ENCODE measurements at places on chromosomes 3 and 15.
A peak's percentile ranks its signal among the peaks of the same experiment; 100 is the strongest.

GRCh38 chr3:134792700-134793099, 2.4 kb upstream of the EPHB1 start:
- no peak for DNase-seq

- no peak for DNase-seq
Measured at GRCh38 chr15:22811640-22812039, 25.2 kb downstream of the NIPA1 start.

DNA sequence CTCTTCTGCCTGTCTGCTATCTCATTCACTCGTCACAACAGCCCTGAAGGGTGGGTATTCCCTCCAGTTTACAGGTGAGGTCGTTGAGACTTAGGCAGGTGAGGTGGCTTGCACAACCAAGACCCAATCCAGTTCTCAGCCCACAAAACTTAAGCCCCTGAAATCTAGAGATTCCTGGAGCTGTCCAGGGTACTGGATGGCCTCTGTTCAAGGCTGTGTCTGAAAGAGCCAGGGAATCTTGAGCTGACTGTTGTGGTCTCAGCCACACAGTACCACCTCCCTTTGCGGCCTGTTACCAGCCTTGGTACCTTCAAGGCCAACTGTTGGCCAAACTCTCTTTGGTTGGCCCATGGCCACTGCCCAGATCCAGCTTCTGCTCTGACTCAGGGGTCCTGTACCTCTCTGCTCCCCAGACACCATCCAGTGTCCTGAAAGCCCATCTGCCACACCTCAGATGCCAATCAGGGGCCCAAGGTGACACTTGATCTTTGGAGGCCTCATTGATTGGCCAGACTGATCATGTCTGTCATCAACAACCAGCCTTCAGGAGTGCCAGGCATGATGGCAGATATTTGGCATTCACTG, 10.9 kb upstream of the FAM107A start:
- DNase-seq, result peak; percentile 32

GRCh38 chr15:31925541-31925940, 104.8 kb upstream of the CHRNA7 start:
- DNase-seq, result no peak

GRCh38 chr3:184532940-184533732, 28.4 kb upstream of the EPHB3 start:
- no peak for DNase-seq

DNA sequence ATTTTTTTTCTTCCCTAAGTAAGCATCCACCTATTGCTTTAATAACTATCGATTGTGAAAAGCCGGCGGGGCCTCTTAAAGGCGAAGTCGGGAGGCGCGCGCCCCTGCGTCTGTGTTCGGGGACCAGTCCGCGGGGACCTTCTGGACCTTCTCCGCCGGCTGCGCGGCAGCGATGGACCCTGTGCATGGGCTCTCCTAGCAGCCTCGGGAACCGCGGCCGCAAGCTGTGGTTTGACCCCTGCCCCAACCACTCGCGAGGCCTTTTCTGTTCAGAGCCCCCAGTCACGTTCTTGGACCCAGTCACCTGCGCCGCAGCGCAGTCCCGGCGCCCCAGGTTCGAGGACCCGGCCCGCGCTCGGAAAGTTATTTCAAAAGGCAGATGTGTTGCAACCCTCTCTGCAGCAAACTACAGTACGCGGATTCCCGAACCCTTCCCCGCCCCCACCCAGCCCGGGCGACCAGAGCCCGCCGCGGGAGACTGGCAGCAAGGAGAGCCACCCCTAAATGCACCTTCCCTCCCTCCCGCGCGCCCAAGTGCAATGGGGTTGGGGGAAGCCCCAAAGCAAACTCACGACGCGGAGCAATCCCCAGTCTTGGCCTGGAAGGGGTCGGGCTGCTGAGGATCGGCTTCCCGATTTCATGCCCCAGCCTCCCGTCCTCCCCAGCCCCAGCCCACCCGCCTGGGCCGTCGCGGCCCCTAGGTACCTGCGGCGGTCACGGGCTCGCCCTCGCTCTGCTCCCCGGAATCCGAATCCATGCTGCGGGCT, 684 bp downstream of the TNFAIP8L3 start:
- DNase-seq, result peak; percentile 59

DNA sequence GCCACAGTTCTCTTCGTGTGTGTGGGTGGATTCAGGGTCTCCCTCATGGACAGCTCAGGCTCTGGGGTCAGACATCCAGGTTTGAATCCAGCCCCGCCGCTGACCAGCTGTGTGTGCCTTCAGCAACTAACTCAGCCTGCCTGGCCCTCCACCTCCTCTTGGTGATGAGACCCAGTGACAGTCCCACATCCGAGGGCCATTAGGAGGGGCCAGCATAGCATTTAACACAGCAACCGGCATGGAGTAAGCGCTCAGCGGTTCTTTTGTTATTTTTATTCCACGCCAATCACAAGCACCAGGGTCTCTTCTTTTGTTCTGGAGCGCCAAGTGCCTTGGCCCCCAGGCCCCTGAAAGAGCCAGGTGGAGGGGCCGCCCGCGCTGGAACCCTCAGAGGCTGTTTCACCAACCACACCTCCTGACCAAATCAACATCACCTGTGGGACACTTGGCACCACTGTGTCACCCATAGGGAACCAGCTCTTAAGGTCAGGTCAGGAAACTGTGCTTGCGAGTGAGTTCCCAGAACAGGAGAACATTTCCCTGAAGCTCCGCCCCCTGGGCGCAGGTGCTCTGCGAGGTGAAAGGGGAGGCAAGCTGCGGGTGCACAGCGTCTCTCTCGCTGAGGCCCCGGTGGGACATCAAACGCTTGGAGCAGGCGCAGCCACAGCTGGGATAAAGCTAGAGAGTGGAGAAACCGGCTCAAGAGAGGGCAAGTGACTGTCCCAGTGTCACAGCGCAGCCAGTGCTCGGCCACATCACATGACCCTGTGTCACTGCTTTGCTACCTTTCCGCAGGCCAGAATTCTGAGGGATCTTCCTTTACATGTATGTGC, 311.3 kb downstream of the UACA start:
- DNase-seq, result no peak

DNA sequence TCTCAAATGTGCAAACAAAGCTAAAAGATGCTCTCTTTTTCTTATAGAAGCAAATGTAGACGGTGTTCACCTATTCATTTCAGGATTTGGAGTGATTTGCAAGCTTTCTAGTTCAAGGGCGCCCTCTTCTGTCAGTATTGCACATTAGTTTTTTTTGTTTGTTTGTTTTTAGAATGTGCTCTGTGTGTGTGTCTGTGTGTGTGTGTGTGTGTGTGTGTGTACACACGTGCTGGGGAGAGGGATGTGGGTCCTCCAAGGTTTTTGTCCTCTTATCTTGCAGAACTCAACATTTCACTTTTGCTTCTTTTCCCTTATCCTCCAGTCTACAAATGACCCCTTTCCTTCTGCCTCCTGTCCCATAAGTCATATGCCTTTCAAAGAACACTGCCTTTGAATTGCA, 23.5 kb downstream of the DNAH1 start:
- peak; percentile 74 for DNase-seq

GRCh38 chr3:24096695-24097290, 151.7 kb downstream of the NR1D2 start:
- no peak for DNase-seq
